ENCODE measurements at places on chromosomes 5 and 9.

DNA sequence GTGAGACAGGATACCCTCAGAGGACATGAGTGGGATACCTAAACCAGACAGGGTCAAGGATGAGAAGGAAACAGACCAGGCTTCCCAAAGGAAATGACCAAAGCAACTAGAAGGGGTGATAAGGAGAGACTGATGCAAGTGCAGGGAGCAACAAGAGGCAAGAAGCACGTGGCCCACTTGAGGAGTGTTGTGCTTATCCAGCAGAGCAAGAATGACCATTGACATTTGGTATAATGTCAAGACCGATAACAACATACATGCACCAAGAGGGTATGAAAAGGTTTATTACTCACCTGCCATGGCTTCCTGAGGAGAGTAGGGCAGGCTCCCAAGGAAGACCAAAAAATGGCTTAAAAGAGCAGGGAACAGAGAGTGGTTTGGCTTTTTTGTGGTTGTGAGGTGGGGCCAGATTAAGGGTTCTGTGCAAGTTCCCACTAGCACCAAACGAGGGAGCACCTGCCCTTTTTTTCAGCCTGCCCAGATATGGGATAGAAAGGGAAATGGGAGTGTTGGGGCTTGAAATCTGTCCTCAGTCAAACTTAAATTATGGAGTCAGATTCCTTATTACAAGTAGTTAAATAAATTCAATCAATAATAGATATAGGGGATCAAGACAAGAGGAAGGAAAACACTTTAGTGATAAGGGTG lies 513.6 kb downstream of the RASEF start:
- DNase-seq: no peak

DNA sequence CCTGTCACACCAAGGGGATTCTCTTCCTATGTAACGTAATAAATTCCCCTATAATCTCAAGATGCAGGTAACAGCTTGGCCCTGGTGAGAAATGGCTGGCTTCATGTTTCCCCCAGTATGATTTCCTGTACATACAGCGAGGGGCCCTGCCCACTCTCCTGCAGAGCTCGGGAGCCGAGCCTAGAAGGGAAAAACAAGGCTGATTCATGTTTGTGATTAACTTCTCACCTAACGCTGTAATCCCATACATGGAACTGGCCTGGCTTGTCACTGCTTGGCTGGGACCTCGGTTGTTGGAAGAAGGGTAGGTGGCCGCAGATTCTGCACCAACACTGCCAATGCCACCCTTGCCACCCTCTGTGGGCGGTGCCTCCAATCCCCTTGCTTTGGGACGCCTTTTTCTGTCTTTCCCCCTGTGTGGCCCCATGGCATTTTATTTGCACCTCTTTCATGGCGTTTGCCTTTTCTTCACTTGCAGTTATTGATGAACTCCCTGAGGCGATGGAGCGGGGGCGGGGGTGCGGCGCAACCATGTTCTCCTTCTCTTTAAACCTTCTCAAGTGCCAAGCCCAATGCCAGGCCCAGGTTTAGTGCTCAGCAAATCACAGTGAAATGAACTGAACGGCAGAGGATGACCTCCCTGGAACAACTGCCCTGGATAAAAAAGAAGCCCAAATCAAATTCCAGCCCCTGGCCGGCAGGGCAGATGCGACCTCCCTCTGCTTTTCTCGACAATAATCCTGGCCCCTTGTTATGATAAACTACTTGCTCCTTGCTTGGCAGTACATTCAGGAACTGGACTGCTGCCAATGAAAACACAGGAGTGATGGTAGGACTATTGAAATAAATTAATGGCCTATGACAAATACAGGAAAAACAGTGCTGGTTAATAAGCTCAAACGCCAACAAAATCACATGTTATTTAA lies 108.1 kb downstream of the TMEM174 start:
- DNase-seq: peak; percentile 46

GRCh38 chr9:70413464-70413798 lies 1.0 kb downstream of the KLF9 start:
- peak; percentile 74 for DNase-seq

GRCh38 chr5:142881076-142881783 lies 111.1 kb downstream of the ARHGAP26 start:
- DNase-seq: no peak

DNA sequence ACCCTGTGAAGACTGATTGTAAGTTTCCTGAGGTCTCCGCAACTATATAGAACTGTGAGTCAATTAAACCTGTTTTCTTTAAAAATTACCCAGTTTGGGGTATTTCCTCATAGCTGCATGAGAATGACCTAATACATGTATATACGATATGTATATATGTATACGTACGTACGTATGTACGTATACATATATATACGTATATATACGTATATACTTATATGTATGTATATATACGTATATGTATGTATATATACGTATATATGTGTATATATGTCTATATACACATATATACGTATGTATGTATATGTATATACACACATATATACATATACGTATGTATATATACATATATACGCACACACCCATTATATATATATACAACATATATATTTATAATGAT lies 1153.0 kb upstream of the CDH18 start:
- no peak for DNase-seq

GRCh38 chr5:35644543-35644942 lies 26.9 kb downstream of the SPEF2 start:
- no peak for DNase-seq

DNA sequence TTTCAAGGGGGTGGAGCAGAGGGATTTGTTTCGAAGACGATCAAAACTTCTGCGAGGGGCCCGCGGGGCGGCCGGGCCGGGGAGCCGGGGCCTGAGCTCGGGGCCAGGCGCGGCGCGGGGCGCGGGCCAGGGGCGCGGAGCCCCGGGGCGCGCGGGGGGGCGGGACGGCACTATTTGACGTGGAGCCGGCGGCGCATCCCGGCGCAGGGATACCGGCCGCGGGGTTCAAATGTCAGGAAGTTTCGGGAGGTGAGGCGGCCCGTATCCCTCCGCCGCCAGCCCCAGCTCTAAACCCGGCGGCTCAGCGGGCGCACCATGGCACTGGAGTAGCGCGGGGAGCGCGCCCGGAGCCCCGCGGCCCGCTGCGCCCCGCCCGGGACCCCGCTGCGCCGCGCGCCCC lies at the start of gene LMX1B:
LMX1B (plus strand) TSS at position 278 of the 400 bp plus-strand sequence. CDS start 522 bp downstream, outside the sequence.
- no peak for DNase-seq

GRCh38 chr9:107674721-107675277 lies 185.2 kb upstream of the KLF4 start:
- no peak for DNase-seq

DNA sequence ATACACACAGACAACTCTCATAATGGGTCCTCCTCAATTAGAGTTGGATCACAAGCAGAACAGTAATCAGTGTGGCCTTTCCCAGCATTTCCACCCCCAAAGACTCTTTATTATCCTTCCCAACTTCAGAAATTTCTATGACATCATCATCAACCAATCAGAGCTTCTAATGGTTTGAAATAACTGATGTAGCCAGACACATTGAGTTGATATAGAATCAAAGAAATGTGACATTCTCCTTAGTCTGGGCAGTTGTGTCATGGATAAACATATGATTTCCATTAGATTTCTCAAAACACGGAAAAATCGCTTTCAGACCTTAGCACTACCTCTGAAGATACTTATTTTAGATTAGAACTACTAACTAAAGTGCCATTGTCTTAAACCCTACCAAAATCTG lies 75.7 kb upstream of the NFIB start:
- DNase-seq: no peak

GRCh38 chr9:128921881-128922763 lies 1.3 kb downstream of the PHYHD1 start:
- DNase-seq: no peak

DNA sequence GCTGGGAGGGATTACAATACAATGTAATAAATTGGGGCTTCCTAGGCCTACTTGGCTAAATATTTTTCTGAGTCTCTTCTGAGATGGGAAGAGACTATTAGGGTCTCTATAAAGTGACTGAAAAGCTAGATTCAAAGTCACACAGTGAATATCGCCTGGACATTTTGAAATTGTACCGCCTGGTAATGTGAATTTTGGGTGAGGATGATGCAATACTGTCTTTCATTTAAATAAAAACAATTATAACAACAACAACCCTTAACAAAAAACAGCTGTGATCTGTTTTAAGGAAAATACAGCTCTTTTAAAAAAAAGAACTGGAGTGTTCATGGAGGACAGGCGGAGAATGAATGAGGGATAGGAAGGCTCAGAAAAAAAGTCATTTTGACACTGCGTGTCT lies 615.0 kb downstream of the RAB3C start:
- DNase-seq: no peak

DNA sequence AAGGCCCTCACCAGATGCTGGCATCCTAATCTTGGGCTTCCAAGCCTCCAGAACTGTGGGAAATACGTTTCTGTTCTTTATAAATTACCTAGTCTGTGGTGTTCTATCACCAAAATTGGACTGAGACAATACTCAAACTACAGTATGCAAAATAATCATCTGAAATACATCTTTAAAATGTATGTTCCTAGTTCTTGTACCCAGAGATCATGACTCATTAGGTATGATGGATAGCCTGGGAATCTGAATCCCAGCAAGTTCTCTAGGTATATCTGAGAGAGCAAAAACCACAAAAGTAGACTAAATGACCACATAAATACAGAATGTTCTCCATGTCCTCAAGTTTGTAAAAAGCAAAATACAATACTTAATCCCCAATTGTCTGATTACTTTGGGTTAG lies 166.3 kb downstream of the YIPF5 start:
- no peak for DNase-seq

GRCh38 chr5:58241389-58241788 lies 218.5 kb downstream of the PLK2 start:
- DNase-seq: peak; percentile 64

DNA sequence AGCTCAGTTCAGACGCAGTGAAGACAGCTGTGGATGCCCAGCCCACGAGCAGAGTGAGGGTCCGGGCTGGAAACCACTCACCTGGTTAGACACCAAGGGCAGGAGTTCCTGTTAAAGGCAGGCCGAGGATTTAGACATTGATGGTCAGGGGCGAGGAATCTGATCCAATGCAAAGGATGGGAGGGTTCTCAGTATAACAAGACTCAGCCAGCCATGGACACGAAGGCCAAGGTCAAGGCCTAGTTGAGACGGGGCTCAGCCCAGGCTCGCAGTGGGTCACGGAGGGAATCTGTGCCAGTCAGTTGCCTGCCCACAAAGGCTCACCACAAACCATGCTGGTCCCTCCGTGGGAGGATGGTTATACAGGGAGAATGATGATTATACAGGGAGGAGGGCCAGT lies 63.3 kb upstream of the FCN1 start:
- DNase-seq: no peak

DNA sequence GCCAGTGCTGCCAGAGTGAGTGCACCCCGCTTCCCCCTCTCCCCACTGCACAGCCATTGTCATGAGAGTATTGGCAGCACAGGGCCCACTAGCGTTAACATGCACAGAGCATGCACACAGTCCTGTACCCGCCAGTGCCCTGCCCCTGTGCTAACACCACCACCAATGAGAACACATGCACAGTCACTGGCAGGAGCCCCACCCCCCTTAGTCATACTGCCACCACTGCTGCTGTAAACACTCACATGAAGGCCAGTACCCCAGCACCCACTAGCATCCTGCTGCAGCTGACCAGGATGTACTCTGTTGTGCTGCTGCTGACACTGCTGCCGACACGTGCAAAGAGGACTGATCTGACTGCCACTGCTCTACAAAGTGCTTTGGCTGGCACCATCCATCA lies 19.5 kb upstream of the RANBP6 start:
- no peak for DNase-seq

DNA sequence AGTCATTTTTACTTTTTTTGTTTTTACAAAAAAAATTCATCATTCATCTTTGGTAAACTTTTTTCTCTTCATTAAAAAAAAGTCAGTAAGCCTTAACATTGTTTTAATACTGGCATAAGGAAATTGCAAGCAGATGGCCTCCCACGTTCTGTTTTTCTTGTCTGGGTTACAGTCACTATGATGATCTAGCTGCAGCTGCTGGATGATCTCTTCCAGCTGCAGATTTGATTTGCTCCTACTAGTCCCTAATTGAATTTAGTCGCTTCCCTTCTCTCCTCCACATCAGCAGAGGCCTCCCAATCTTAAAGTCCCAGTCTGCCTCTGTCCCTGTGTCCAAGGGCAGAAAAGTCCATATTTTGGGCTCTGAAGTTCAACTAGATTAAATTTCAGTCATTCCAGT lies 106.8 kb upstream of the PTGER4 start:
- DNase-seq: no peak

GRCh38 chr9:106596984-106597383 lies 266.0 kb upstream of the ZNF462 start:
- DNase-seq: no peak

DNA sequence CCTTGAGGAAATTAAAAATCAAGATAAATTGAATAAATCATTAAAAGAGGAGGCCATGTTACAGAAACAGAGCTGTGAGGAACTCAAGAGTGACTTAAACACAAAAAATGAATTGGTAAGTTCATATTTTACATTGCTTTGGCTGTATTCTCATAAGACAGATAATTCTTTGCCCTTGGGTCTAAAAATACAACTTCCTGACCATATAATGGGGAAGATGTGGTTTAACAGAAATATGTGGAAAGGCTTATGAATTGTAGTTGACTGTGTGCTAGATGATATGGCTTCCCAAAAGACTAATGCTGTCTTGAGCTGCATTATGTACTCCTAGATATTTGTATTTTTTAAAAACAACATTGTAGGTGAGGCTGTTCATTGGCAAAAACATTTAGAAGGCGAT lies 33.1 kb downstream of the CNTRL start:
- DNase-seq: no peak

- DNase-seq: no peak
Observed at GRCh38 chr5:37002176-37002751, 125.7 kb downstream of the NIPBL start.

GRCh38 chr9:16915126-16915831 lies 44.8 kb upstream of the BNC2 start:
- DNase-seq: no peak

- DNase-seq: peak; percentile 87
Observed at GRCh38 chr9:115591584-115591984, 473.6 kb upstream of the TNC start.

GRCh38 chr9:113026200-113026599 lies 14.2 kb upstream of the ZNF883 start:
- DNase-seq: no peak

GRCh38 chr9:136024696-136025316 lies 63.6 kb upstream of the UBAC1 start:
- DNase-seq: no peak

- no peak for DNase-seq
Observed at GRCh38 chr5:43680286-43680685, 77.3 kb downstream of the NNT start.

- no peak for DNase-seq
Observed at GRCh38 chr5:32559921-32560320, 25.4 kb upstream of the SUB1 start.

Data from SJSA1 (cell line).